ENCODE measurements at places on chromosomes 16 and 17.

GRCh38 chr17:57987581-57988300 lies at the start of gene VEZF1:
VEZF1 (minus strand) TSS chr17:57988254; CDS start chr17:57988111, 143 bp downstream.
- DNase-seq, result peak; percentile 76

DNA sequence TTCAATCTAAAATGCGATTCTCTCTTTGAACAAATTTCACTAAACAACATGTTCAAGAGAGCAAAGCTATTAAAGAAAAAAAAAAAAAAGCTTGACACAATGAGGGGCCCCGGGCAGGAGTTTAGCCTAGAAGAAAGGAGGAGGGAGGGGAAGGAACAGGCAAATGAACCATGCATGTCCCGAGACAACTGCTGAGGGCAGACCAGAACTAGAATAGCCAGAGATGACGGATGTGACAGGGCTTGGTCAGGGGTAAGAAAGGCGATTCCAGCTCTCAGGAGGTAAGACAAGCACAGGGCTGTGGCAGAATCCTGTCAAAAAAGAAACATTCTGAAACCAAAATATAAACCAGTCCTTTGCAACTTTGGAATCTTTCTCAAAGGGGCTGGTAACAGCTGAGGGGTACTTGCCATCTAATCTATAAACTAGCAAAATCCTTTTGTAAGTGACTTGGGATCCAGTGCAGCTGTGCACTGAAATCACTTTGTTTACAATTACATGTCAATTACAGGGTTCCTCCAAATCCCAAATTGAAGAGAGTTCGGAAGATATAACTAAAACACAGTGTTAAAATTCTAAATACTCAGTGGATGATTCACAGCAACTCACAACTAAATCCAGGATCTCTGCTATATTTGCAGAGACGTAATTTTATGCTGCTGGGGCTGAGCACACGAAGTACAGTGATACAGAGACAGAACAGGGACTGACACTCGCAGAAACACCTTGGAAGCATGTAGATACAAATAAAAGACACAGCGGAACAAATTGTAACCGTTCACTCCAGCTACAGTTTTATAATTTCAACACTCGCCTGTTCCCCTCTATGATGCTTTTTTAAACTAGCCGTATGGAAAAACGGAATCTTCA lies 567.4 kb upstream of the ZFHX3 start:
- DNase-seq, result no peak

GRCh38 chr17:5862395-5862794 lies 207.8 kb upstream of the WSCD1 start:
- DNase-seq, result no peak

DNA sequence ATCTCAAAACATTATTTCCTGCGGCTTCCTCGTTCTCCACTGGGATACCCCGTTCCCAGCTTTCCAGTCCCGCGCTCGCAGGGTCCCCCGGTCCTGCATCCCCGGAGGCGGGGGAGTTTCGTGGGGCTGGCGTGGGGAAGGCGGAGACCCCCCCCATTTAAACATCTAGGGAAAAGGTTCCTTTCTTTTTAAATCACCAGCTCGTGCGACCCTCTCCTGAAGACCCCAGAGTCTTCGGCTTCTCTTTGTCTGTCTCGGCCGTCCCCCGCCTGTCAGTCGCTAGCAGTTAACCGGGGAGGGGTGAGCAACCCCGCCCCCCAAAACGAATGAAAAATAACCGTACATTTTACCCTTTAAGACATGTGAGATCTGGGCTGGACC lies 473 bp upstream of the IGF2BP1 start:
- no peak for DNase-seq

GRCh38 chr17:29710891-29711418 lies 88.2 kb upstream of the CORO6 start:
- DNase-seq, result peak; percentile 91

GRCh38 chr17:64085650-64086005 lies 44.3 kb downstream of the ERN1 start:
- DNase-seq, result no peak

DNA sequence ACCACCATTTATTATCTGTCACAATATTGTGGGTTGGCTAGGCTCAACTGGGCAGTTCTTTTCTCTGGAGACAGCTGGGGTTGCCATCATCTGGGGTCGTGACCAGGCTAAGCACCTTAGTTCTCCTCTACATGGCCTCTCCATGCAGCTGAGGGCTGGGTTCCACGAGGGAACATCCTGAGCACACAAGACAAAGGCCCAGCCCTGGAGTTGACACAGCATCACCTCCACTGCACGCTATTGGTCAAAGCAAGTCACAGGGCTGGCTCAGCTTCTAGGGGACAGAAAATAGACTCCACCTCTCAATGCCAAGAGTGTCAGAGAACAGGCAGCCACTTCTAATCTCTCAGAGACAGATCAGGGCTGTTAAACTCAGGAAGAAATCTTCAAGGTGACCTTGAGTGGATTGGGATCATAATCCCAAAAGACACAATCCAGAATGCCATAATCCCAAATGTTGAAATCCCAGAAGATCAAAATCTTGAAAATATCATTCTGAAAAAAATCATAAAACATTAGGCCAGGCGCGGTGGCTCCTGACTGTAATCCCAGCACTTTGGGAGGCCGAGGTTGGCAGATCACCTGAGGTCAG lies 13.0 kb upstream of the USP10 start:
- DNase-seq, result no peak

- no peak for DNase-seq
Measured at GRCh38 chr17:8397636-8398035, at the start of gene RNF222. RNF222 (minus strand) TSS chr17:8397827; CDS start chr17:8393461, 4,366 bp downstream.

DNA sequence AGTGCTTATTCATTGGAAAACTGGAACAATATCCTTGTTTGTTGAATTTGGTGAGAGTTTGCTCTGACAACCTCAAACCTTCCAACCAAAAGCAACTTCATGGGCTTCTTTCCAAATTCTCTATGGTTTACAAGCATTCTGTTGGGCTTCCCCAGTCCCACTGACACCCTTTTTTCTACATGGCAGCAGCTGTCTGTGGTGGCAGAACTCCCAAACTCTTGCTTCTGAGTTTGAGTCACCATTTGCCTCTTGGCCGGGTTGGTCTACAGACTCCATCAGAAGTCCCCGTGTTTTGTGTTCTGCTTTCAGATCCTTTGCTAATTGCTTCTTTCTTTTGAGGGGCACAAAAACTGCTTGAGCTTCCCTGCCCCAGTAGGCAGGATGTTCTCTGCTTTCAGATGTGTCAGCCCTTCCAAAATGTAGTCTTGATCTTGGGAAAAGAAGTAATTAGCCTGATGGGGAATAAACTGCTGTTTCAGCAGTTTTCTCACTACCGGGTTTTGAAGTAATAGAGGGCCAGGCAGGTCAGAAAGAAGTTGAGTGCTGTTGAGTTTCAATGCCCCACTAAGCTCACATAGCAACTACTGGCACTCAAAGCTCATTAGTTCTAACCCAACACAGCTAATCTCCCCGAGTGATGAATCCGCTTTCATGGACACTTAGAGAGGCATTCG lies 80.7 kb downstream of the HS3ST3A1 start:
- DNase-seq, result no peak

- DNase-seq, result no peak
Measured at GRCh38 chr16:11183035-11183812, 72.8 kb downstream of the SOCS1 start.

DNA sequence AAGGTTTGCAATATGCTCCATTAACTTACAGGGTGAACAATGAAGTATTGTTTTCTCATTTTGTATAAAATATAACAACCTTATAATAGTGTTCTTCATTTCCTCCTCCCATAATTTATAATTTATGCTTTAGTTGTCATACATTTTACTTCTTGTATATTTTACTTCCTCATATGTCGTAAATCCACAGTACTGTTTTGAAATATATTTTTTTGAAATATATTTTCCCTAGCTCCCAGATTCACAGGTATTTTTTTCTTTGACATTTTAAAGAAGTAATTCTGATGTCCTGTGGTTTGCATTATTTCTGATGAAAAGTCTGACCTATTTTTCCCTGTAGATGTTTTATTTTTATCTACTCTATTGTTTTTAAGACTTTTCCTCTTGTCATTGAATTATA lies 52.7 kb downstream of the VMP1 start:
- no peak for DNase-seq

DNA sequence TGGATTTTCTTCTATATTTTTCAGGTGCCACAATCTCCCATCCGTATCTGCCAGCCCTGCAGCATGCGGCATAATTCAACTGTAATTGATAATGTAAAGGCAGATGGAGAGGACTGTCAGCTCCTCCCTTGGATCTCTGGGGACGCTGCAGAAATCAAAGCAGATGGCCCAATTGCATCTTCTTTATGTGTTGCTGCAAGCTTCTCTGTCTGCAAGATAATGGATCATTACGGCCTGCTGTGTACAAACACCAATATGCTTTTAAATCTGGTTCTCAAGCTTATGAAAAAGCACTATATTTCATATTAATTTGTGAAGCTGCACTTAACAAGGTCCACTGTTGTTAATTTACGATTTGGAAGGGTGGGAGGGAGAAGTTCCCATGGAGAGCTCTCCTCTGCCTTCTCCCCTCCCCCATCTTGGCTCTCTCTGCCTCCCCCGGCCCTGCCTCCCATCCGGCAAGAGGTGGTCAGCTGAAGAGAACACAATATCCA lies 607.5 kb downstream of the TOX3 start:
- no peak for DNase-seq

- DNase-seq, result no peak
Measured at GRCh38 chr17:74547736-74548135, 1.8 kb upstream of the CD300C start.

- DNase-seq, result peak; percentile 61
Measured at GRCh38 chr17:38922538-38923297, 2.7 kb upstream of the LASP1NB start.

DNA sequence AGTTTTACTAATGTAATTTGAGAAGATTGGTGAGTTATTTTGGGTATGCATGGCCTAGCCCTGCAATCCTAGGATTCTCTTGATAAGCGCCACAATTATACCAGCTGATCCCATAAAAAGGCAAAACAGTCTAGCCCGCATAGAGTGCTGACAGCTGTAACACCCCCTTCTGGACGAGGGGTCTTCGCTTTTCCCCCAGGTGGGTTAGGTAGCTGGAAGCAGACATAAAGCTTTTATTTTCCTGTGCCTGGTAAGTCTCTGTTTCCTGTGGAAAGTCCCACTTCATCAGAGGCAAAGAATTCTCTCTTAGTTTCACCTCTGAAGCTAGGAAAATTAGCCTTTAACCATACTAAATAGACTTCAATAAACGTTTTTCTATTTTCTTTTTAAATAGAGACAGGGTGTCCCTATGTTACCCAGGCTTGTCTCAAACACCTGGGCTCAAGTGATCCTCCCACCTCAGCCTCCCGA lies 108.3 kb downstream of the YPEL2 start:
- DNase-seq, result peak; percentile 19

DNA sequence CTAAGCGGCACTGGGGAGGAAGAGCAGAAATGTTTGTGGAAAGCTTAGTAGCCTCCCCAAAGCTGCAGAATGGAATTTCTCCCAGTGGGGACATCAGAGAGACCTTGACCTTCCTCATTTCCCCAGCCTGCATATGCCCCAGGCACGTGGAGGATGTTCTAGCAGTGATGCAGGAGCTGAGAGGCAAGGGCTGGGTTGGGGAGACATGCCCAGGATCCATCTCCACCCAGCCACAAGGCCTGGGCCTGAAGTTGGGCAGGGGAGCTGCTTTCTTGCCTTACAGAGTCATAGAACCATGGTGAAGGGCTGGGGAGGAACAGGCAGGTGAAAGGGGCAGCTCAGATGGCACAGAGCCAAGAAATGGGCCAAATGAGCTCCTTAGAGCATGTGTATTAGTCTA lies 104.0 kb downstream of the TMEM132E start:
- DNase-seq, result no peak

- peak; percentile 74 for DNase-seq
Measured at GRCh38 chr17:40177275-40177874, at the start of gene RAPGEFL1. RAPGEFL1 (plus strand) TSS chr17:40177470; CDS start chr17:40177862, 392 bp downstream.

- no peak for DNase-seq
Measured at GRCh38 chr17:7711051-7711755, 6.2 kb downstream of the EFNB3 start.

DNA sequence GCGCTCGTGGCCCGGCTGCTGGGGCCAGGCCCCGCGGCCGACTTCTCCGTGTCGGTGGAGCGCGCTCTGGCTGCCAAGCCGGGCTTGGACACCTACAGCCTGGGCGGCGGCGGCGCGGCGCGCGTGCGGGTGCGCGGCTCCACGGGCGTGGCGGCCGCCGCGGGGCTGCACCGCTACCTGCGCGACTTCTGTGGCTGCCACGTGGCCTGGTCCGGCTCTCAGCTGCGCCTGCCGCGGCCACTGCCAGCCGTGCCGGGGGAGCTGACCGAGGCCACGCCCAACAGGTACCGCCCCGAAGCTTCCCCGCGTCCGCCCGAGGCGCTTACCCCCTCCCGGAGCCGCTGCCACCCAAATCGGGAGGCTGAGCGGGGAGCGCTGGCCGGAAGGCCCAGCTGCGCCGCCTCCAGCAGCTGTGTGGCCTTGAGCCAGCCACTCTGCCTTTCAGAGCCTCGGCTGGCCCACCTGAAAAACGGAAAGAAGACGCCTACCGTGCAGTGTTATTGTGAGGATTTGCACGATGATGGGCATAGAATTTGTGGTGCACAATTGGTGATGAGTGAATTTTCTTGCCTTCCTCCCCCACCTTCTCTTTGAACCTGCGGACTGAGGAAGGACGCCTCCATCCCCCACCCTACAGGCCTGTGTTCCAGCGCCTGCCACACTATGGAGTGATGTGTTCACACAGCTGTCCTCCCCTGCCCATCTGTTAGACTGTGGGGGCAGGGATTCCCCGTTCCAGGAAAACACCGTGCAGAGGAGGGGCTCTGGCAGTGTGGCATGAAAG lies 523 bp downstream of the NAGLU start:
- peak; percentile 75 for DNase-seq

DNA sequence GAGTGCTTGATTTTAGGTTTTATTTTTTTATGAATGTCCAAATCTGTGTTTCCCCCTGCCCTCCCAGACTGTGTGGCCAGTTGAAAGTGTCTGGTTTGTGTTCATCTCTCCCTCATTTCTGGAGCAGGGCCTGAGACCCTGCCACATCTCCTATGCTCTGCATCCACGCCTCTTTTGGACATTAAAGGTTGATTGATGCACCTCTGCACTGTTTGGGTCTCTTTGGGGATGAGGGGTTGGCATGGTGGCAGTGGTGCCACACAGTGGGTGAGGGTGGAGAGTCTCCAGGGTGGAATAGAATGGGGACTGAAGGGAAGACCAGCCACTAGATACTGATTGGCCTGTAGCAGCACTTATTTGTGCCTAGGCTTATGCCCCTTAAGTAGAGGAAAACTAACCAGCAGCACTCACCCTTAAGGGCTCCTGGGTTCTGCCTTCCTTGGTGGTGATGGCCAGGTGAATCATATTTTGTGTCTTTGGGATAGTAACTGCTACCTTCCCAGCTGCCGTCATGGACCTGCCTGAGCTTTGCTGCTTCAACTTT lies 7.9 kb downstream of the DYNLL2 start:
- no peak for DNase-seq

- no peak for DNase-seq
Measured at GRCh38 chr17:49889500-49889899, 41.6 kb upstream of the TAC4 start.

- DNase-seq, result no peak
Measured at GRCh38 chr16:68436581-68436980, 11.7 kb downstream of the SMPD3 start.

DNA sequence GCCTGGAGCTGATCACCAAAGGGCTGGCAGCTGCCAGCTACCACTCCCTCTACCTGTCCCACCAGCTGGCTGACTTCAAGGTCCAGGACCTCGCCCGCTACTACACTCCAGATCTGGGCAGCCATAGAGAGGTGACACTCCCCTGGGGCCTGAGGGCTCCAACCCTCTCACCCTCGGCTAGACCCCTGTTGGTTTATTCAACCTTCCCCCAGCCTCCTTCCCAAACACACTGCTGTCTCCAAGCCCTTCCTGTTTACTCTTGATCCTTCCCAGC lies 18.0 kb downstream of the ALOX12B start:
- no peak for DNase-seq
